ENCODE measurements at places on chromosomes 4 and X. TPM values are rescaled to one million over a fixed set of nuclear protein-coding genes. Genes with fewer than 3 reads are reported as not detected.

DNA sequence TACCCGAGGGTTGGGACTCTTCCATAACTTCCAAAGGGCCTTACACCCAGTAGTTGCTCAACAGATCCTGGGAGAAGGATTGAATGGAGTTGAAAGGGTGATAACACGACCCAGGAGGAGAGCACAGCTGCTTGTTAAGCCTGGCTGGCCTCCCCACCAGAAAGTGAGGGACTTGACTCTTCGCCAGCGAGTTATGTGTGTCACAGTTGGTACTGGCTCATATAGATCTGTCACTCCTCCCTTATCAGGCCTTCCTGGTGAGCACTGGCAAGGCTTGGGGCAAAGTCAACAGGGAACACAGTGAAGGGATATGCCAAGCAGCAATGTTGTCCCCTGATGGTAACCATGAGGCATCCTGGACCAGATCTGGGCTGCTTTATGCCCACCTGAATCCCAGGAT, 35.8 kb downstream of the APLN start:
- DNase-seq, result no peak

CCDC158 gene
- not detected for total RNA-seq

- DNase-seq, result no peak
These were observed 22.1 kb downstream of the ANAPC10 start for GRCh38 chr4:145075742-145076468.

DNA sequence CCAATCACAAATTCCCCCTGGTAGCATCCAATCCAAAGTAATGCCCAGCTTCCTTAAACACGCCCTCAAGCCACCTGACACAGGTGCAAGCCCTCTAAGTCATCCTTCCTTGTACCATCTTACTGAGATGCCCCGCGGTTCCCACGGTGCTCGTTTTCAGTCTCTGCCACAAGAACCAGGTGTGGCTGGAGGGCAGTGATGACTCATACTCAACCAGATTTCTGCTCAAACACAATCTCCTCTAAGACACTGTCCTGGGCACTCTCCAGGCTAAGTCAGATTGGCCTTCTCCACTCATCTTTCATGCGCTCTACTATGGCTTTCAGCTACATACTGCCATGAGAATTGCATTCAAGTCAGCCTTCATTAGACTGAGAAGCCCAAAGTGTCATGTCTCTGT, 3.5 kb downstream of the SH3KBP1 start:
- DNase-seq, result no peak

SUPT20HL2 gene
- total RNA-seq, result not detected

- no peak for DNase-seq
These were observed 234.2 kb downstream of the RAPGEF2 start for GRCh38 chr4:159337041-159337440.

- no peak for DNase-seq
These were observed 228.4 kb downstream of the DHRSX start for GRCh38 chrX:2272337-2272736.

UGT2B15 gene
- not detected for total RNA-seq

DNA sequence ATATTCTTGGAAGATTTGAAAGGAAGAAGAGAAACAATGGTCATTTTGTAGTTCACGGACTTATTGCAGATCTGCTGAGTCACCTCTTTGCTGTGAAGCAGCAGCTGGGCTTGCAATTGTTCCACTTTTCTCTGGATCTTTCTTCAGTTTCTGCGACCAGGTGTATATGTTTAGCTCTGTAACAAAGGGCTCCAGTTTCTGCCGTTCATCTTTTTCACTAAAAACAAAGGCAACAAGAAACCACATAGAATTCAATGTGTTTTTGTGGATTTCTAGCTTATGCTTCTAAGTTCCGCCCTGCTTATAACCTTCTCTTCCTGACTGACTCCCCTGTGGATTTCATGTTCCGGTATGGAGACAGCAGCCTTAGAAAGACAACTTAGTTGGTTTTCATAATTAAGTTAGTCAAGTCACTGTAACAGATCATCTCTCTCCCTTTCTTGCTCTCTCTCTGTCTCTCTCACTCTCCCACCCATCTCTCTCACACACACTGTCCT, 121.6 kb upstream of the EPHA5 start:
- no peak for DNase-seq

DNA sequence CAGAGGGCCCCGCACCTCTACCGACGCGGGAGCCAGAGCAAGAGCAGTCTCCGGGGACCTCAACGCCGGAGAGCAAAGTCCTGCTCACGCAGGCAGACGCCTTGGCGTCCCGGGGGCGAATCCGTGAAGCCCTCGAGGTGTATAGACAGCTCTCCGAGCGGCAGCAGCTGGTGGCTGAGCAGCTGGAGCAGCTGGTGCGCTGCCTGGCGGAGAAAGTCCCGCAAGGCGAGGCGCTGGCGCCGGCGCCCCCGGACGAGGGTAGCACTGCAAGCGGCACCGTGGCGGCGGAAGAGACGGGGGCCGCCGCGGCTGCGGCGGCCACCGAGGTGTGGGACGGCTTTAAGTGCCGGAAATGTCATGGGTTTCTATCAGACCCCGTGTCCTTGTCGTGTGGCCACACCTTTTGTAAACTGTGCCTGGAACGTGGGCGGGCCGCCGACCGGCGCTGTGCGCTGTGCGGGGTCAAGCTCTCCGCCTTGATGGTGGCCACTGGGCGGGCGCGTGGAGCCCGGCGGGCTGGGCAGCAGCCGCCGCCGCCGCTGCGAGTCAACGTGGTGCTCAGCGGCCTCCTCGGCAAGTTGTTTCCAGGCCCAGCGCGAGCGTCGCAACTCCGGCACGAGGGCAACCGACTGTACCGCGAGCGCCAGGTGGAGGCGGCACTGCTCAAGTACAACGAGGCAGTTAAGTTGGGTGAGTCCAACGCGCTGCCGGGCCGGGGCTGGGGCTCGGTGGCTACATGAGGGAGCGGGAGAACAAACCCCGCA, 672 bp downstream of the LONRF3 start:
- peak; percentile 27 for DNase-seq

RHOXF1 gene
- not detected for total RNA-seq

PNMA6A gene
- total RNA-seq, result 0.11 TPM
